NCI-H1417 treated with DMSO at 0.1 percent for 48 hours (cell line): ENCODE measurements at places on chromosomes 16 and 17.

- no peak for DNase-seq
These were observed 10.9 kb upstream of the FOXF1 start for GRCh38 chr16:86499440-86499786.

- DNase-seq = no peak
These were observed 68.8 kb upstream of the RCVRN start for GRCh38 chr17:9973669-9974447.

DNA sequence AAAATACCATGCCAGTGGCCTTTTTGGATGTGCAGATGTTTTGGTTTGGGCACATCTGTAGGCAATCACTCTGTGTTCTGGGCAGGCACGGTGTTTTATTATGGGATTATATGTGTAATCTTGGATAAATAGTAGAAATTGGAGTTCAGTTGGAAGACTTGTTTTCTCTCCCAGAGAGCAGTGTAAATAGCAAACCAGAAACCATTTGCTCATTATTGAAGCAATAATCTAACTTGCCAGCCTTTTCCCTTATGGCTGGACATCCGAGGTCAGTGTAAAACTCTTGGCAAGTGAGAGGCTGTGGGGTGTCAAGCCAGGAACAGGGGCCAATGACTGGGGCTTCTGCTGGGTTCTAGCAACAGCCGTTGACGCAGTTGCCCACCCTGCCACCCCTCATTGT lies 69.9 kb downstream of the IRX3 start:
- no peak for DNase-seq

DNA sequence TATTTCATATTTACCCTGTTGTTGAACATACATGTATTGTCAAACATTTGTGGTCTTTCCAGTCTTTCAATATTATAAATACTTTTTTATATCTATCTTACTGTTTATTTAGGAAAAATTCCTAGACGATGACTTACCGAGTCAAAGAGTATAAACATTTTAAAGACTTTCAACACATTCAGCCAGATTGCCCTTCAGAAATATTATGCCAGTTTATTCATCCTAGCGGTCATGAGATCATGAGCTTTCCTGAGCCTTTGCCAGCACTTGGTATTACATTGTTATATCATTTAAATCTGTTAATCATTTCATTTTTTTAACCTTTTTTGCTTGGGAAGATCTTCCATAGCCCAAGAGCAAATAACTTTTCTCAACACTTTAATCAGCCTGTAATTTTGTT lies 197.4 kb downstream of the SPECC1 start:
- no peak for DNase-seq

GRCh38 chr17:13099089-13099735 lies 81.4 kb upstream of the ELAC2 start:
- DNase-seq = no peak

GRCh38 chr17:79429864-79430494 lies 180.9 kb downstream of the RBFOX3 start:
- no peak for DNase-seq

GRCh38 chr16:89596957-89597649 lies 16.3 kb upstream of the DPEP1 start:
- no peak for DNase-seq

DNA sequence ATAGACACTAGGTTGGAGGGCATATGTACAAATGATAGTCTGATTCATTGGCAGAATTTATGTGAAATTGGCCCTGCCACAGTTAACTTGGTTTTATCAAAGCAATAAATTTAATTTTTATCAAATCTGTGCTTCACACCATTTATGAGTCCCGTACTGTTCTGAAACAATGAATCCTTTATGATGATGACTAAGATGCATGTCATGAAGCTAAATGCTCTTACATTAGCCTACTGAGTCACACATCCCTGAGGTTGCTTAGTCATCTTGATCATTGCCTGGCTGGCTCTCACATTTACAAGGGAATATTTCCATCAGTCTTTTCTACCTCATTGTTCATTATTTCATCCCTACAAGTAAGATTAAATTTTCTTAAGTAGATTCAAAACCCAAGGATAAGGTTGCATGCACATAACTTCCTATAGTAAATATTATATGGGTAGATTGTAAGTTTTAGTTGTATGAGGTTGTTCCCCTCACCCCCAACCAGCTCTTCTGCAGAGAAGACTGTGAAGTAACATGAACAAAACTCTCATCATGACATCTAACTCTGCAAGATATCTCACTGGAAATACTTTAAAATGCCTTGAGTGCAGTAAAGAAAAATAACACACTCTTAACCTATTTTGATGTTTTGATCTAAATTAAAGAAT lies 170.7 kb downstream of the CYB561 start:
- no peak for DNase-seq

DNA sequence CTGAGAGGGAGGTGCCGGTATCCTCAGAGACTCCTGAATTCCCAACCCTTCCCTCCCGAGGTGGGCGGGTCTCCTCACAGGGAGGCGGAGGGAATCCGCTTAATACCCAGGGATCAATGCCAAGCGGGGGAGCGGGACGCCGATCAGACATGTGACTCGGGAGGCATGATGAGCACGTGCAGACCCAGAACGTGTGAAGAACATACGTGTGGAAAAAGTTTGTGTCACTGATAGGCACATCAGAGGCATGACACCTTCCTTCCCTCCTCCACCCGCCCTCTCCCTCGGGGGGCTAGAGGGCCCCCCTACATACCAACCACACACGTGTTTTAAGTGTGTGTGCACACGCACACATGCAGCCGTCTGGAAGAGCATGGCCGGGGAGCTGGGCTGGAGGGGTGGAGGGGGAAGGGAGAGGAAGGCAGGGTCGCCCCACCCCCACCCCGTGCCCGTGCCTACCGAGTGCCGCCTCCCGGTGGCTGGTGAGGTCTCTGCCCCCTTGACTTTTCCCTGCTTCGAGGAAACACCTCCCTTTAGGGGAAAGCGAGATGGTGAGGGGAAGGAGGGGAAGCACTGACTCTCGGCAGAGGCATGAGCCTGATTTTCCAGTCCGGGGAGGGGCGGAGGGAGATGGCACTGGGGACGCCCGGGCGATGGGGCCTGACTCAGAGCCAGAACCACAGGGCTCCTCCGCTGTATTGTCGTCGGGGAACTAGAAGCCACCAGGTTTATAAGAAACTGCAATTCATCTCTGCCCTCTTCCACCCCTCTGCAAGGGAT lies 12.1 kb upstream of the TBX21 start:
- DNase-seq = no peak

DNA sequence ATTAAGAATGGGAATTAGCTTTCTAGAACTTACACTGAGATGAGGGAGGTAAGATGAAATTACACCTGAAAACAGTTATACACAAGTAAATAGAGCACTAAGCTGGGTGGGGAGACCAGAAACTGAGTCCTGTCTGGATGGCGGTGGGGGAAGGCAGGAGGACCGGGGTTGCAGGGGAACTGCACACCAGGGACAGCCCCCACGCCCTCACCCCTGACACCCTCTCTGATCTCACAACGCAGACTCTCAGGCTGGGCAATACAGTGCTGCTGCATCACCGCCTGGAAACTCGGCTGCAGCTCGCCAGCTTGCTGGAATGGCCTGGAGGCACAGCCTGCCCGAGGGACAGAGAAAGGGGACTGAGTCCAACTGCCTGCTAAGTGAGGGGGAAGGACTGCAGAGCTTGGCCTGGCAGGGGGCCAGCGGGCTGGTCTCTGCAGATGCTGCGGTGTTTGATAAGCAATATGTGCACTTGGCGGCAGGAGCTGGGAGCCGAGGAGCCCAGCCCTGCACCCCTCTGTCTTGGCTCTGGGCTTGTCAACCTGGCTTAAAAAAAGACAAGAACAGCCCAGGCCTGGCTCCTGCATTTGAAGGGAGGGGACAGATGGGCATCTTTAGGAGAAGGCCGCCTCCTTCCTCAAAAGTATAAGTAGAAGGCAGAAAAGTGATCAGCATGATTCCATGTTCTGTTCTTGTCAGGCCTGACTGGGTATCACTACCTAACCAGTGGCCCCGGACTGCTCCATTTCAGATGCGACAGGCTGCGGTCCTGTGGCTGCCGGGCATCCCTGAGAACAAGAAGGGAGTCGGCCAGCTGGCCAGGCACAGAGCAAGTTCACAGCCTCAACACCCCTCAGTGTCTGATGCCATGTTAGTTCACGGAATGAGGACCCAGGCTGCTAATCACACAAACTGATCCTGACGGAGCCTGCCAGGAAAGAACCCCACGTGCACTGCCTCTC lies 30.2 kb downstream of the SPHK1 start:
- no peak for DNase-seq
